Esophagus mucosa (tissue), 1 donor: ENCODE measurements at places on chromosomes 1 and 21. TPM values are rescaled to one million over a fixed set of nuclear protein-coding genes. Genes with fewer than 3 reads are reported as not detected.

DNA sequence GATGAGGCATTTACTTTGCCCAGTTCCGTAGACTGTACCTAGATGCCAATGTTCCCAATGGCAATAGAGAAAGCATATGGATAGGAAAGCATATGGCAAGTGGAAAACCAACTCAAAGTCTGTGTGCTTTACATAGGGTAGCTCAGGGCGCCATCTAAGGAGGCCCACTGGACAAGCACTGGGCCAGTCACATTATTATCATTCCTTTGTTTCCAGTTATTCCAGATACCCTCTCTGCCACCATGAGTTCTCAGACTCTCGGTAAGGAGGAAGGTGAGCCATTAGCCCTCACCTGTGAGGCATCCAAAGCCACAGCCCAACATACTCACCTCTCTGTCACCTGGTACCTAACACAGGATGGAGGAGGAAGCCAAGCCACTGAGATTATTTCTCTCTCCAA, 9.8 kb downstream of the CD101 start:
- no peak for ATAC-seq

DNA sequence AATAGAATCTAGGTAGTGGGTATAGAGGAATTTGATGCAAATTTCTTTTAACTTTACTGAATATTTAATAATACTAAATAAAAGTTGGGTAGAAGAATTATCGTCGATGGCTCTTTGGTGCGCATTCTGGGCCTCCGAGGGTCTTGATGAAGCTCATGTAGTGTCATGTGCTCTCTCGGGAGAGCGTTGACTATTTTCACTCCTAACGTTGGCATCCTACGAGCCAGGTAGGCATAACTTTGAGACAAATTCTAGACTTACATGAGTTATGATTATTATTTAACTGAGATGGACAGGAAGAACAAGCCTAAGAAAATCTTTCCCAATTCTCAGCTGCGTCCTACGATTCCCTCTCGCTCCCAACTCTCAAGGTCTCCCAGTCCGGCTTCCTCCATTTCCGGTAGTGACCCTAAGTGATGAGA, 550 bp upstream of the PCAT6 start:
- no peak for ATAC-seq

- ATAC-seq: no peak
These were observed 201.5 kb downstream of the S1PR1 start for GRCh38 chr1:101438359-101438758.

DNA sequence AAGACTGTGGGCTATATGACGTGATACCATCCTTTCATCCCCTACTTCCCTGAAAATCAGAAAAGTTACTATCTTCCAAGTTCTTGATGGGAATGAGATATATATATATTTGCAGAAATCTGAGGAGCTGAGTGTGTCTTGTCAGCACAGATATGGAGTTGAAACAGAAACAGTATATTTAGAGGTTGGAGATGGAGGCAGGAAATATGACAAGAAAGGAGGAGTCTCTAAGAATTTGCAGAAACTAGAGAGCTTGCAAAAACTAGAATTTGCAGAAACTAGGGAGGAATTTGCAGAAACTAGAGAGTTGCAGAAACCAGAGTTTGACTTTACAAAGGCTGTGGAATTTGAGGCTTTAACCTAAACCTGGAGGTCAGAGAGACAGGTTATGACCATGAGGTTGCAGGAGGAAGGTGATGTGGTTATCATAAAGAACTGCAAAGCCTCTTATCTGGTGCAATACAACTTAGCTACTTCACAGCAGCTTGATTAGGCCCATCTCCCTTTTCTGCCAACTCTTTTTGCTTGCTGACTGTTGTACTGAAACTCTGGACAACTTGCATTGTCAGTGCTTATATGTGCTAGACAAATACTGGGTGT, 22.3 kb downstream of the XCL2 start:
- ATAC-seq: no peak

DNA sequence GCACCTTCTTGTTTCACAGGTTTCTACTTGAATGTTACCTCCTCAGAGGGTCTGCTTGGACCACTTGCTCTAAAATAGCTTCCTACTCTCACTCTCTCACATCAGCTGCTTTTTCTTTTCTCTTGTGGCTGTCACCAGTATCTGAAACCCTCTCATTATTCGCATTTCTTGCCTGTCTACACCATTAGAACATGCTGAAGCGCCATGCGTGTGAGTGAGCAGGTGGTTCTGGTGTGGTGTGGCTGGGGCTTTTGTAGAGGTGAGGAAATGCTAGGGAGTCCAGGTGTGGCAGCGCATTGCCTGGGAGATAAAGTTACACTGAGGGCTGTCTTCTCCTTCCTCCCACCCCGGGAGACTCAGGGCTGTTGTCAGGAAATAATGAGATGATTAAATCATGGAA, 4.1 kb downstream of the ZNF362 start:
- no peak for ATAC-seq

DNA sequence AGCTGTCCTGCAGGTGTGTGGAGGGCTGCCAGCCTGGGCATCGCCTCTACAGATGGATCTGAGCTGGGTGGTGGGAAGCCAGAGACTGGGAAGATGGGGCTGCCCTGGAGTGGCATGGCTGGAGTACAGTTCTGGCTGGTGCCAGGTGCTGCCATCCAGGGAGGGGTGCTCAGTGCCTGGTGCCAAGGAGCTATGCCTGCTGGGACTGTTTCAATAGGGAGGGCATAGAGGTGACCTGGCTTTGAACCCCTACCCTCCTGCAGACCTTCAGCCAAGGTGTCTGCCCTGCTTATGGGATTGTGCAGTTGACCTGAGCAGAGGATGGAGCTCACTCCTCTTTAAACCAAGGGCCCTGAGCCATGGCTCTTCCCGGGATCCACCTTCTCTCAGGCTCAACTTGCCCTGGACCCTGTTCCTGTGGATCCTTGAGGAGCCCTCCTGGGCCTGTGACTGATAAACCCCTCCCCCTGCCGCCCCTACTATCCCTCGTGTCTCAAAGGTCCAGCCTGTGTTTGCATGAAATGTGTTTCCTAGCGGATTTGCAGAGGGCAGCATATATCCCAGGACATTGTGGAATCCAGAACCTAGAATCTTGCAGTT, 48.7 kb downstream of the PTPRU start:
- no peak for ATAC-seq

DNA sequence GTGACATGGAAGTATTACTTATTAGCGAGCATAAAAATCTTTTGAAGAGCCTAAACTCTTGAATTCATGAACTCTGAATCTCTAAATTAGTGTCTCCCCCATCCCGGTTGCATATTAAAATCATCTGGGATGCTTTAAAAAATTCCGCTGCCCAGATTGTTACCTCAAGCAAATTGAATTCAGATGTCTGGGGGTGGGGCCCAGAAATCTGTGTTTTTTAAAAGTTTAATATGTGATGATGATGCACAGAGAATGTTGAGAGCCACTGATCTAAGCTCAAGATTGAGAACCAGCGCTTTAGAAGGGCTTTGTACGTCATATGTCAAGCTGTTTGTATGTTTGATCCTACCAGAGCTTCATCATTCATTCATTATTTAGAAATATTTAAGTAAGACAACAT, 446.8 kb downstream of the NUF2 start:
- ATAC-seq: no peak

Gene ARL8A
- total RNA-seq: 38.3 TPM
